Fibroblast of gingiva (primary cell): ENCODE measurements at places on chromosomes 4 and X.

- no peak for DNase-seq
Observed at GRCh38 chr4:148747721-148748268, 305.6 kb upstream of the NR3C2 start.

DNA sequence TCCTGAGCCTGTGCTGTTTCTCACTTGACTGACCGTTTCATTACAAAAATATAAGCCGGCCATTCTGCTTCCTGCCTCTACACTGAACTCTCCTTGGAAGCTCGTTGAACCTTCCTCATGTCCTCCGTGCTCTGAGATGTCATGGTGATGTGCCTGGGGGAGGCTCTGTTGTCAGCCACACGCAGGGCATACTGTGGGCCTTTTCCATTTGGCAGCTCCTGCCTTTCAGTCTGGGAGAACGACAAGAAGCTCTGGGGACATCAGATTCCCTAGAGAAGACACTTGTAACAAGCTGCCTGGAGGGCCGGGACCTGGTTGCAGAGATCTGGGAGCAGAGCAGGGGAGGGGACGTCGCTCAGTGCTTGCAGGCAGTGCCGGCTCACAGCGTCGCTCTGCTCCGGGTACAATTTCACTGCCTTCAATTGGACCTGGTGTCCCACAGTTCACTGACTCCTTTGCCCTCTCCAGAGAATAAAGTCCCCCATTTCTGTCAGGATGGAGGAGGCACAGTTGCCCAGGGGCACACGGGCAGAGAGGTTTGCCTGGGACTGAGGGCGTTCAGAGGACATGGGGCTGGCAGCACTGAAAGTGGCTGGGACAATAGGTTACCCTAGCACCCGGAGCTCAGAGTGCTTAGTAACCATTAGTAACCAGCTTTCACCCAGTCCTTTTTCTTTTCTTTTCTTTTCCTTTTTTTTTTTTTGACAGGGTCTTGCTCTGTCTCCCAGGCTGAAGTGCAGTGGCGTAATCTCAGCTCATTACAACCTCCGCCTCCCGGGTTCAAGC, 19.1 kb upstream of the MECP2 start:
- no peak for DNase-seq

- peak; percentile 12 for DNase-seq
Observed at GRCh38 chr4:108168671-108169523, at the start of gene LEF1. Gene LEF1, minus strand, starts transcription at chr4:108168932. Its CDS starts 1,165 bp downstream, at chr4:108167767.

GRCh38 chrX:19782419-19782818, 105.0 kb downstream of the SH3KBP1 start:
- DNase-seq: no peak

DNA sequence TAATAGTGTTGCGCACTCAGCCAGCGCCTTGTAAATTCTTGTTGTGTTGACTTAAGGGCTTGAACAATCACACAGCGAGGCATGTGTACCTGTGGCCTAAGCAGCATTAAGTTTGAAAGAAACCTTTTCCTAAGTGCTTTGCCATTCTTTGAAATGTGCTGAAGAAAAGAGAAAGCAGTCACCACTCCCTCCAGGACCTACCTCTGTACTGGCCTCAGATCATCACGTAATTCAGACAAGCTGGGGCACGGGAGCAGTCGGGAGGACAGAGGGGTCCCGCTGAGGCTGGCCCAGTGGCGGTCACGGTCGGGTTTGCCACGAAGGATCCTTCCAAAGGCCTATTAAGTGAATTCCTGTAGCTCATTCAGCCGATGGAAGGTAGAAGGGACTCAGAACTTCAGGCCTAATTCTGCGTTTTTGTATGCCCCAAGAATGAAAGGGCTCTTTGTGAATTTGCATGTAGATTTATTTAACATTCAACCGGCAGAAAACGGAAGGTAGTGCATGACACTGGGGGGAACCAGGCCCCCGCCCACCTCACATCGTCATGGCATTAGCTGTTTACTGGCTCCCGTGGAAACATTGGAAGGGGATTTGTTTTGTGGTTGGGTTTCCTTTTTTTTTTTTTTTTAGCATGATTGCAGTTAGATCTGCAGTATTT, 106.3 kb downstream of the TRAPPC11 start:
- no peak for DNase-seq

GRCh38 chrX:154064637-154065435, 32.7 kb downstream of the MECP2 start:
- DNase-seq: no peak

- no peak for DNase-seq
Observed at GRCh38 chr4:153481478-153481877, 15.3 kb downstream of the TMEM131L start.

- DNase-seq: no peak
Observed at GRCh38 chrX:17295791-17296190, 79.2 kb upstream of the NHS start.

- no peak for DNase-seq
Observed at GRCh38 chr4:183080372-183081115, 18.5 kb upstream of the WWC2 start.

DNA sequence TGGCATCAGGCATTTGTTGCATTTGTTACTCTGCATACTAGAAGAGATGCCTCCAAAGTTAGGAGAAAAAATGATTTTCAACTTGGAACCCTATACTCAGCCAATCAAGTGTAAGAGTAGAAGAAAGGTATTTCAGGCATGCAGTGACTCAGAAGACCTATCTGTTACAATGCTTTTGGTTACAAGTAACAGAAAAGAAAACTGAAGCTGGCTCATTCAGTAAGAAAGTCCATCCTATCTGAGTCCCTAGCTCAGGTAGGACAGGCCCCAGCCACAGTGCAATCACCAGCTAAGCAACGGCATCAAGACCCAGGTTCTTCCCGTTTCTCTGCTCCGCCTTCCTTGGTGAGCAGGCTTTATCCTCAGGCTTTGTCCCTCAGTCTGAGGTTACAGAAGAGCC, 23.3 kb downstream of the MECP2 start:
- DNase-seq: peak; percentile 58

DNA sequence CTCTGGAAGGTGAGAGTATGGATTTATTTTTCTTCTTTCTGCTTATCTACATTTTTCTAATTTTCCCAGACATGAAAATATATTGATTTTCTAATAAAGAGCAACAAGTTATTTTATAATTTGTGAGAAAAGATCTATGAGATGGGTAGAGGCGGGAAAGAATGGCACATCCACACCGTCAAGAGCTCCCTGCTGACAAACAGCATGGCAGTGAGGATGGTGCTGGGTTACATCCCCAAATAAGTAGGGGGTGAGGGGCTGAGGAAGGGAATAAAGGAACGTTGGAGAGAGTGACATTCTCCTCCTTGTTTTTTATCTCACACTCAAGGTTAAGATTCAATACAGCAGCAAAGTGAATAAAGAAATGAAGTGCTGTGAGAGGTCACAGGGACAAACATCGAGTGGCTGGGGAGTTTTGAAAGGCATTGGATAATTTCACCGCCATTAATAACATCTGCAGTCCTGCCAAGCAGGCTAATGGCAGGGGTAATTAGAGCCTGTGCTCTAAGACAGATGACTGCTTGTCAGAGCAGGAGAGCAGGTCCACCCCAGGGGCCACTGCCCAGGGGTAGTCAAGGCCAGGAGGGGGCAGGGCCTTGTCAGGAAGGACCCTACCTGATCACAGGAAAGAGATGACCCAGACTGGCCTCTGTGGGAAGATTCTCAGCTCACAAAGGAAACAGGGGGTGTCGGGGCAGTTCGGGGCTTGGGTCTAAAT, 323.8 kb downstream of the FBXW7 start:
- DNase-seq: no peak

- DNase-seq: peak; percentile 73
Observed at GRCh38 chr4:110046588-110047049, 133.9 kb downstream of the EGF start.

DNA sequence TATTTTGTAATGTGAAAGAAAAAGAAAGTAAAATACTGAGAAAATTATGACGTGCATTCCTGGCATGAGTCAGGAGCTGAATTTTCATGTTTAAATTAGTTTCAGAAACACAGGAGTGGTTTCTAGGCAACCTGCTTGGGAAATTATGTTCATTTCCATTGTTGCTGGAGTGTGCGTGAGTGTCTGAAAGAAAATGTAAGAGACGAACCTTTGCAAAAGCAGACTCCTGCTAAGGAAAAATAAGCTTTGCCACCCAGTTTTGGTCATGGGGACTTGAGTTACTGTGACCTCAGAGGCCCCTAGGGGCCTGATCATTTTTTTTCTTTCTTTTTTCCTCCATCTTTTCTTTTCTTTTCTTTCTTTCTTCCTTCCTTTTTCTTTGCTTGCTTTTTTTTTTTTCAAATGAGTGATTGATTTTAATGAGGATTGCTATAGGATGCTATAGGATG, 18.8 kb upstream of the CHRNA9 start:
- DNase-seq: peak; percentile 96

DNA sequence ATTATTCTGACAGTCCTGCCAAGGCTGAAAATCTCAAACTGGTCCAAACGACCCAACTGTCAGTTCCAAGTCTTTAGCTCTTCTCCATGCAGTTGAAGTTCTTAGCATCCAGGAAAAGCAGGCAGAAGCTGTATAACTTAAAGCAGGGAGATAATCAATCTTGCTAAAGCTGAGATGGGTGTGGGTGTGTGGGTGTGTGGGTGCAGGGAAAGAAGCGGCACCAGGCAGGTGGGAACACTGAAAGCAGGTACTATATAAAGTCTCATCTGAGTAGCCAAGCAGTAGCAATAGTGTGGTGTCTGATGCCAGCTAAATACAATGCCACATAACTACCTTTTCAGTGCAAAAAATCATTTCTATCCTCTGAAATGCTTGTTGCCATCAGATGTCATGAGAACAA, 69.7 kb upstream of the EGFL6 start:
- no peak for DNase-seq

GRCh38 chr4:13349096-13349495, 135.0 kb downstream of the RAB28 start:
- DNase-seq: no peak

GRCh38 chrX:14529290-14529989, at the start of gene GLRA2:
Gene GLRA2, plus strand, starts transcription at chrX:14529536. Its CDS starts 522 bp downstream, at chrX:14530058.
- DNase-seq: no peak

GRCh38 chrX:103730796-103731493, 20.2 kb downstream of the TMEM31 start:
- DNase-seq: peak; percentile 49

- DNase-seq: no peak
Observed at GRCh38 chrX:114178126-114178525, 405.8 kb upstream of the HTR2C start.

- no peak for DNase-seq
Observed at GRCh38 chr4:188018262-188018661, 22.7 kb downstream of the ZFP42 start.

- DNase-seq: no peak
Observed at GRCh38 chr4:112119353-112119783, 25.9 kb upstream of the FAM241A start.

GRCh38 chr4:139266583-139267257, 13.3 kb downstream of the MGARP start:
- DNase-seq: peak; percentile 60

DNA sequence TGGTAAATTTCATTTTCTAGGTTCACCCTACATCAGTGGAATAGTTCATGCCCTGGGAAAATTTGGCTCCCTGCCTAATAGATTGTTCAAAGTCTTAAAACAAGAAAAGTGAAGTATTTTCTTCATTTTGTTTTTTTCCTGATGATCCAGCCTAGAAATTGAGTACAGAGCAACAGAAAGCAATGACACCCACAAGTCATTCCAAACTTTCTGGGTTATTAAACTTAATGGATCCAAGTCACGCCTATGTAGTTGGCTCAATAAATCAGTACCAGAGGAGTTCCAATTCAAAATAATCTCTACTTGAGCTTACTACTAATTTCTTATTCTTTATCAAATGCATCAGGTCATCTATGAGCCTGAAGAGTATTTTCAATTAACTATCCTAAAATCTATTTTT, 937.6 kb upstream of the SLIT2 start:
- no peak for DNase-seq

DNA sequence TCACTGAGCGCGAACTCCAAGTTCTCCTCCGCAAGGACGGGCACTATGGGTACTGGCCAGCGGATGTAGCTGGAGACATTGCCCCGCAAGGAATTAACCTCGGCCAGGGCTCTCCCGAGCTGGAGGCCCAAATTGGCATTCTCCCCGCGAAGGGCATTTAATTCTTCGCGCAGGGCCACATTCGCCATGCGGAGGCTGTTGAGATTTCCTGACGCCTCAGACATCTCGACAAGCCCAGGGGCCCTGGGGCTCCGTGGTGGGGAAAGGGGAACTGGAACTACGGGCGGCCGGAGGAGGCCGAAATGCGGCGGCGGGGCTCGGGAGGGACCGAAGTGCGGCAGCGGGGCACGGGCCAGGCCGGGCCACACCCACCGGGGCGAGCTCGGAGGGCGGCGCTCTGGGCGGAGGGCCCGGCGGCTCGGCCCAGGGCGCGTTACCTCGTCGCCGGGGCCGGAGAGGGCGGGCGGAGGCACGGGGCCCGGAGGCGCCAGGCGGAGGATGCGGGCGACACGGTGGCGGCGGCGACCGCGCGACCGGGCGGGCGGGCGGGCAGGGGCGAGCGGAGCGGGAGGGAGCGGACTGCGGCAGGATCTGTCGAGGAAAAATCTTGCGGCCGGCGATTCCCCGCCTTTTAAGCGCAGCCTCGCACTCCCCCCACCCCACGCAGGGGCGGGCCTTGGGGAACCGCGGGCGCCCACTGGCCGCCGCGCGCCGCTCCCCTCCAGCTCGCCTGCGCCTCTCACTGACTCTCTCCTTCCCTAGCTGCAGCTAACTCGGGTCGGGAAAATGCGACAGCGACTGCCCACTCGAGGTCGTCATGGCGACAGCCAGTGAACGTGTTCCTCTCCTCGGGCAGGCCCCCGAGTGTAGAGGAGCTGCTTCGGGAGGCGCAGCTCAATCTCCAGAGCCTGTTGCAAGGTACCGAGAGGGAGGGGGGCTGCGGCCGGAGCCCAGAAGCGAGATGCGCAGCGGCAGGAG, at the start of gene RTL5:
Gene RTL5, minus strand, starts transcription at position 599 of the 978 bp plus-strand sequence.
- DNase-seq: peak; percentile 90

DNA sequence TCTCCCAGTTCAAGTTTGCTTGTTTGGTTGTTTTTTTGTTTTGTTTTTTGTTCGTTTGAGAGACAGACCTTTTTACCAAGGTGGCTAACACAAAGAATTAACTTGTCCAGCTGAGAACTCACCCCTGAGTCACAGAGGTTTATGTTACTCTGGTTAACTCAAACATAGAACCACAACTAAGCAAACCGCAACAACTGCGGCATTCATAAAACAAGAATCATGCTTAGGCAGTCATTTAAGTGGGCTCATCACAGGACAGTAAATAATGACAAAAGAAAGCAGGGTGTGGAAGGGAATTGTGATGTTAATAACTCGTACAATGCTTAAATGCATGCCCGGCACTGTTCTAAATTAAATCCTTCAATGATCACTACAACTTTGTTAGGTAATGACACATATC, 24.7 kb upstream of the IL13RA1 start:
- DNase-seq: no peak

GRCh38 chr4:5812506-5813229, 80.2 kb downstream of the CRMP1 start:
- peak; percentile 60 for DNase-seq

- DNase-seq: no peak
Observed at GRCh38 chrX:105167233-105167632, 53.3 kb downstream of the TEX13A start.

DNA sequence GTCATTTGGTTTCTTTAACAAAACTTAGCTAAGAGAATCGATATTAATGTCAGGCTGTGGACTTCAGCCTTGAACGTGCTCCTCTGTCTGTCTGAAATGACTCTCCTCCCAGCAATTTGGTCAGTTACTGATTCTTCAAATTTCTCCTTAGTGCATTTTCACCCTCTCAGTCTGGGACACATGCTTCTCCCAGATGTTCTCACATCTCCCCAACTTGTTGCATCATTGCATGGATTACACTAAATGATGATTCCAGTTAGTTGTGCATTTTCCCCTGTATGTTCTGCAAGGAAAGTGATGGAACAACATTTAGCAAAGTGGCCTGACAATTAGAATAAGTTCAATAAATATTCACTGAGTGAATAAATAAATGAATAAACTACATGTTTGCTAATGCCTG, 94.4 kb downstream of the NLGN4X start:
- DNase-seq: no peak

GRCh38 chr4:1219566-1219950, 29.4 kb downstream of the CTBP1 start:
- DNase-seq: peak; percentile 55
